ENCODE measurements at places on chromosomes 13 and 19.

DNA sequence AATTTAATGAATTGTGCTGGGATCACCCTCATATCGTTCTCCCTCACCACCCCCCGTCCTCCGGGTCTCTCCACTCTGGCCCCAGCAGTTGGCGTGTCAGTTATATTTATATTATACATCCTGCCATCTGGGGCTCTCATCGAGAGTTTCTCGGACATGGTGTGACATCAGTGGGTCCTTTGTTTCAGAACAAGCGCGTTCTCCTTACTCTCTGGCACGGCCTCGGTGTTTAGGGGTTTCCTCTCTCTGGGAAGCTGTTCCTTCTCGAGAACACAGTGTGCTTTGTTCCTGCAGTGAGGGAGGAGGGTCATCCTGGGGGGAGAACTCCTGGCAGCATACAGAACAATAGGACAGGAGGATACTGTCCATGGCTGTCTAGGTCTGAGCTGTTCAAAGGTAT lies 9.8 kb upstream of the MCF2L start:
- no peak for DNase-seq

- no peak for DNase-seq
These were observed 17.3 kb downstream of the PRKCSH start for GRCh38 chr19:11452620-11453310.

GRCh38 chr19:28999724-29000433 lies 213.1 kb downstream of the UQCRFS1 start:
- DNase-seq = no peak

- DNase-seq = no peak
These were observed 746.6 kb downstream of the UQCRFS1 start for GRCh38 chr19:28466107-28467045.

- peak; percentile 83 for DNase-seq
These were observed 2.5 kb downstream of the ATP5F1D start for GRCh38 chr19:1243768-1244692.

- no peak for DNase-seq
These were observed 631 bp downstream of the LACC1 start for GRCh38 chr13:43880214-43880855.

- DNase-seq = no peak
These were observed 171.3 kb downstream of the NUFIP1 start for GRCh38 chr13:44818016-44818415.

GRCh38 chr13:57629821-57630235 lies 1.7 kb upstream of the PCDH17 start:
- peak; percentile 94 for DNase-seq

- peak; percentile 13 for DNase-seq
These were observed 10.5 kb upstream of the B3GNT3 start for GRCh38 chr19:17784201-17785008.

GRCh38 chr19:39053276-39054090 lies 21.1 kb upstream of the FBXO27 start:
- DNase-seq = no peak

DNA sequence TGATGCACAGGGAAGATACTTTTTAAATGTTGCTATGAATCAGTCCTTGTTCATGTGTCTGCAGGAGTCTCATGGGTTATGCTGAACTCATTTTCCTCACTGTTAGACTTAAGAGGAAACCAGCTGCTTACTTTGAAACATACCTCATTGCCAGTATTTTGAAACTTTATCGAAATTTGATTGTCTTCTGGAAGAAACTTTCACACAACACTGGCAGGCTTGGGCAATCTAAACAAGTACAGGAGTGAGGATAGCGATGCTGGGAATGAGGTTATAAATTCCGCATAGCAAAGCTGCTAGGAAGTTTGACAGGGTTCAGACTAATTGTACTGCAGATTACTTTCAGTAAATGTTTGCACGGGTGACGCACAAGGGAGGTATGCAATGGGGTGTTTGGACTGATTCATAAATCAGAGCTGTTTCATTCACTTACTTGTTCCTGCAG lies 245.7 kb downstream of the DNAJC15 start:
- no peak for DNase-seq

DNA sequence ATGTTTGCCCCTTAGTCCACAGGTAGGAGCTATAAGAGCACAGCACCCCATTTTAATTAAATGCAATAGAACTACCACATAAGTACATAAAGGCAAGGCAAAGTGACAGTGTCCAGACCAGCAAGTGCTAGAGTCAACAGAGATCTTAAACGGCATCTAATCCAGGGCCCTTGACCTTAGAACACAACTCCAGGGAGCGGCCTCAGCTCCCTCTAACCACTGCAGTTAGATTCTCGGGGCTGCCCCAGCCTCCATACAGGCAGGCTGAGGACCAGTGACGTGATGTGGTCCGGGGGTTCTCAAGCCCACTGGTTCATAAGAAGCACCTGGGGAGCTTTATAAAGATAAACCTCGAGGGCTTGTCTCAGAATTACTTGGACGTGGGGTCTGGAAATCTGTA lies 10.0 kb upstream of the ATP12A start:
- no peak for DNase-seq

DNA sequence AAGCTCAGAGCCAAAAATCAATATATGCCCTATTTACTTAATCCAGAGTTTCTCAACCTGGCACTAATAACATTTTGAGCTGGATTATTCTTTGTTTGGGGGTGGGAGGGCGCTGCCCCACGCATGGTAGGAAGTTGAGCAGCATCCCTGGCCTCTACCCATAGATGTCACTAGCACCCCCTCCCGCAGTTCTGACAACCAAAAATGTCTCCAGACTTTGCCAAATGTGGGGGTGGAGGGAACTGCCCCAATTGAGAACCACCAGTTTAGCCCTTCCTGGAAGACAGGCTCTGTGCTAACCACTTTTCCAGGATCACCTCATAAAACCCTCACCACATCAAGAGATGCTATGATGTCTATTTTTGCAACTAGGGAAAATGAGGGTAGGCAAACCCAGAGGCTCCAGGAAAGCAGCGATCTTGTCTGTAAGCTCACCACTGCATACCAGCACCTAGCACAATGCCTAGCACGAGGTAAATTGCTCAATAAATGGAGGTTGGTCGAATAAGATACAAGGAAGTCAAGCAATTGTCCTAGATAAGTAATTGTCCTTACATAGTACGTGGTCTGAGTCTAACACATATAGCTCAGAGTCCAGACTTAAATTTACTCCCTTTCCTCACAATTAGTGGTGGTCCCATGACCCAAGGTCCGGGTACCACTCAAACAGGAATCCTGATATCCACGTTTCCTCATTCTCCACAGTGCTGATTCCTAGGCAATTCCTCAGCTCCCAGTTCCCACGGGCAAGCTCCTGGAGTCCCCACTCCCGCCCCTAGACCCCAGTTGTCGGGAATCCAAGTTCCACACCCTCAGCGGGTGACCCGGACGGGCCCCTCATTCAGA lies 892 bp downstream of the TRIR start:
- no peak for DNase-seq

Measured in C1 segment of cervical spinal cord (tissue), 14 donors.